Activated CD4-positive, alpha-beta T cell treated with anti-CD3 and anti-CD28 coated beads, Interleukin-2, Interleukin-4, amounts not matched to agents 100 ng/mL and 50 ng/mL, durations not matched to agents 16 hours and 8 hours (primary cell): ENCODE measurements at places on chromosomes 3 and 15.
A peak's percentile ranks its signal among the peaks of the same experiment; 100 is the strongest.

- no peak for DNase-seq
These were observed 154.5 kb downstream of the STT3B start for GRCh38 chr3:31687020-31687802.

- no peak for DNase-seq
These were observed 41.5 kb upstream of the MFGE8 start for GRCh38 chr15:88954431-88955277.

DNA sequence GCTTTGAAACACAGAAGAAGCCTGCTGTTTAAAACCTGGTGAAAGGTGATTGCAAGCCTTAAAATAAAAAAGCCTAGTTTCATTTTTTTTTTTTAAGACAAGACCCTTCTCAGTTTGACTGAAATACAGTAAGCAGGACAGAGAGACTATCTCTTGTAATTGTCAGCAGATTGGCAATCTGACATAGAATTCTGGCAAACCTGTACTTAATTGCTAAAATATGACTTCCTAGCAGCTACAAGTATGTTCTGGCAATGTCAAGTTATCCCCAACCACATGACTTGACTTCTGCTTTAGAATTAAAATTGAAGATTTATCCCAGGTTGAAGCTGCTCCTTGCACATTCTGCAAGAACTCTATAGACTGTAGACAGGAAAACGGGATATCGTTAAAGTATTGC lies 232.8 kb upstream of the NR2F2 start:
- DNase-seq: no peak

- no peak for DNase-seq
These were observed 29.9 kb upstream of the MRPL3 start for GRCh38 chr3:131532645-131533044.

DNA sequence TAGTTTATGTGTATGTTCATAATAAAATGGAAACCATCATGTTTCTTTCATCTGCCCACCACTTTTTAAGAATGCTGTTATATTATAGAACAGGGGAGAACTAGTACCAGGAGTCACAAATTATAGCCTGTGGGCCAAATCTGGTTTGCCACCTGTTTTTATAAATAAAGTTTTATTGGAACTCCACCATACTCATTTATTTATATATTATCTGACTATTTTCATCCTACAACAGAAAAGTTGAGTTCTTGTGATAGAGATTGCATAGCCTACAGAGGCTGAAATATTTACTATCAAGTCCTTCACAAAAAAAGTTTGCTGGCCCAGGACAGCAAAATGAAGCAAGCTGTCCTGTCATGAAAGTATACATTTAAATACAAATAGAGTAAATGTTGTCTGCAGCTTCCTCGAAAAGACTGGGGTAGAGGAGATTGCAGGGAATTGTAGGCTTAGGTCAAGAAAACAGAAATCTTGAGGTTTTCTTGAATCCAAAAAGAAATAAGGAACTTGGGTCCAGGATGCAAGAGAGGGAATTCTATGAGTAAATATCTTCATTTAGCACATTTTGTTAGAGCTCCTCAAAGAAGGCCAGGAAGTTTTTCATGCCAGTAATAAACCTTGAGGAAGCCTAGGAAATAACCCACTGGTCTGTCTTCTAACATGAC lies 41.1 kb downstream of the FILIP1L start:
- DNase-seq: no peak

DNA sequence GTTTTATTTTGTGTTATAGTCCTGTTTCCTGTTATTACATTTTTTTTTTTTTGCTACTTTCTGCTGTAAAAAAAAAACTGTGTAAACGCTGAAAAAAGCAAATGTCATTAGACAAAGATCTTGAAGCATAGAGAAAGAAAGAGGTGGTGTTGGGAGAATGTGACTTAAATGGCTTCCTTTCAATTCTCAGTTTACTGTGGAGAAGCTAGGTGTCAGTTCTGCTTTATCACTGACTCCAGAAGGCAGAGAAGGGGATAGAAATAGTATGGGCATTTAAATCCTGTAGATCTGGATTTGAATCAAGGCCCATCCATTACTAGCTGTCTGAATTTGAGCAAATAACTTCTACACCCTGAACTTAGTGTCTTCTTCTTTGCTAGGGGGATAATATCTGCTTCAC lies 23.0 kb downstream of the PPM1L start:
- DNase-seq: no peak

- DNase-seq: no peak
These were observed 2.0 kb upstream of the SLC24A1 start for GRCh38 chr15:65619626-65620290.

GRCh38 chr3:20047976-20048883 lies 8.0 kb downstream of the KAT2B start:
- no peak for DNase-seq

- no peak for DNase-seq
These were observed 11.6 kb downstream of the THBS1 start for GRCh38 chr15:39592500-39592899.

DNA sequence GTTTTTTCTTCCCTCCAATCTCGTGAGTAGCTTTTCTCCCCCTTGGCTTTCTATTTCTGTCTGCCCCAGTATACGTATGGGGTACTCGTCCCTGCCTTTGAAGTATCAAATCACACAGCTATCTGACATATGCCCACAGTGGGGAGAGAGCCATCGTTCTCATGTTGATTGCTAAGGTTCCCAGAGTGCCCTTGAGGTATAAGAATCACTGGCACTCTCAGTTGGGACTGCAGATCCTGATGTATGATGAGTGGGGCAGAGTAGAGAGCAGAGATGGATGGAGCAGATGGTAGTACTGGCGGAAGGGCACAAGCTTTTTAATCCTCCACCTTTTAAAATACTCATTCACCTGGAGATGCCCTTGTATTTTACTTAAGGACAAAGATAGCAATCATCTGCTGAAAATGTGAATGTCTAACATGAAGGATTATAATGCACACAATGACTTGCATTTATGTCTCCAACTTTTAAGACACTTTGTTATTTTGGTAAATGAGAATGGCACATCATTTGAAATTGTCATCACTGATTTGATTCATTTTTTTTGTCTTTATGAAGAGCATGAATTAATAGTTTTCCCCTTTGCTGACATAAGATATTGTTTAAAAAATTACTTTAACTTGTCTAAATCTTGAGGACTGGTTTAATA lies 239.6 kb downstream of the NR1D2 start:
- DNase-seq: no peak

DNA sequence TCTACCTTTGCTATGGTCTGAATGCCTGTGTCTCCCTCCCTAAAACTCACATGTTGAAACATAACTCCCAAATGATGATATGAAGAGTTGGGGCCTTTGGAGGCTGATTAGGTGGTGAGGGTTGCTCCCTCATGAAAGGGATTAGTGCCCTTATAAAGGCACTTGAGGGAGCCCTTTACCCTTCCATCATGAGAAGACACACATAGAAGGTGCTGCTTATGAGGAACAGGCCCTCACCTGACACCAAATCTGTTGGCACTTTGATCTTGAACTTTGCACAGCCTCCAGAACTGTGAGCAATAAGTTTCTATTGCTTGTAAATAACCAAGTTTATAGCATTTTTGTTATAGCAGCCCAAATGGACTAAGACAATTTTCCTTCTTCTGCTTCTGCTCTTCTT lies 76.2 kb upstream of the ADAMTS9 start:
- DNase-seq: no peak

DNA sequence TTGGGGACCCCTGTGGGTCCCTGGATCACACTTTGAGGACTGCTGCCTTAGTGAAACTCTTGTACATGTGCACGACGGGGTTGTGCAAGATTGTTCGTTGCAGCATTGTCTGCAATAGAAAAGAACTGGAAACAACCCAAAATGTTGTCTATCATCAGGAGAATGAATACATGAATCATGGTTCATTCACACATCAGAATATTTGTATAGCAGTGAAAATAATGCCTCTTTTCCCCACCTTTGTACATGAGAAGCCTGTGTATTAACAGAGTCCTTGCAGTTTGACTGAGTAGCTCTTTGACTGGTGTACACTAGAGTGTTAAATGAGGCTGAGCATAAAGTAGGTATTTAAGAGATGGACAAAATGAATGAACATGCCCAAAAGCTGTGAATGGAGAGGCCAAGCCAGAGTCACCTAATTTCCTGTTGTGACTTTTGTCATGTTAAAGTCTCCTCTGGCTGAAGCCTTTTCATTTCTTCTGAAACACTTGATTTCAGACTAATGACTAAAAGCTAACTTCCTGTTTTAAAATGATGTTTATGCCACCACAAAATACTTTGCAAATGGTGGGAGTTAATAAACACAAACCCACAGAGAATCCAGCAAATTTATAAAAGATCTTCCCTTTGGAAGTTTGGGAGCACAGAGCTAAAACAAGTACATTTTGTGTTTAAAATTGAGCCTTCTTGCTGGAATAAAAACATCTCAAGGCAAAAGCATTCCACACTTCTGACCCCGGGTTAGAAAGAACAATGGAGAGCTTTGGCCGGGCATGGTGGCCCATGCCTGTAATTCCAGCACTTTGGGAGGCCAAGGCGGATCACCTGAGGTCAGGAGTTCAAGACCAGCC lies 20.6 kb upstream of the USP3 start:
- DNase-seq: peak; percentile 75

DNA sequence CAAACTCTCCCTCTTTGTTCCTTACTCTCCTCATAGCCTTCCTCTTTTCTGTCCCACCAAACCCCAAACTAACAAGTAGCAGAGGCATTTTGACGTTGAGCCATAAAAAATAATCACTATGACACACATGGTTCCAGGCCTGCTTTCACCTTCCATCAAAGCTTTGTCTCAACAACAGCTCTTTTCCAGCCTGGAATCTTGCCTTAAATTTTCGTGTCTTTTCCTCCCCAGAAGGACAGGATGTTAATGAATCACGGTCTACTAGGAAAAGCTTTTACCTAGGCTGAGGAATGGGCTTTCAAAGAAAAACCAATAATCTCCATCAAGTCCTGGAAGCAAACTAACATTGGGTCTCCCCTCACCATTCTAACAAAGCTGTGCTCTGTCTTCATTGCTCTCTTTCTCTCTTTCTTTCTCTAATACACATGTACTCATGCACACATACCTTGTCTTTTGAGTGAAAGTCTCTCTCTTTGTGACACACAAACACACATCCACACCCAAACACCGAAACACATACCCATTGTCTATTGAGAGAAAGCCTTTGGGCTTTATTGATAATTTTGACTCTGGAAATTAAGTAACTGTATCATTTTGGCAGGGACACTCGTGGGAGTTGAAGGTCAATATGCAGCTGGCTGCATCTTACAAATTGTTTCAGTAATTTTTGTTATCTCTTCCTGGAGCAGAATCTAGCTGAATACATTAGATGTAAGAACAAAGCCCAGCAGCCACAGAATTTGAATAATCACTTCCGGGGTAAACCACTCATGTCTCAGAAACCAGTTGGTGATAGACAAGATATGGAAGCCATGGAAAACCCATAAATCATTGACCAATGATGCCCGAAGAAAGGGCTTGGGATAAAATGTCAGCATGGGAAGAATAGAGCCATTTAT lies 107.4 kb upstream of the SLC4A7 start:
- peak; percentile 64 for DNase-seq

- DNase-seq: no peak
These were observed 63.4 kb downstream of the EOMES start for GRCh38 chr3:27658741-27659140.

- no peak for DNase-seq
These were observed 304.3 kb downstream of the TLE3 start for GRCh38 chr15:69793431-69793780.

- no peak for DNase-seq
These were observed 78.8 kb downstream of the BFSP2 start for GRCh38 chr3:133478624-133479023.

- peak; percentile 16 for DNase-seq
These were observed 172.4 kb upstream of the TOPAZ1 start for GRCh38 chr3:44069276-44069675.

DNA sequence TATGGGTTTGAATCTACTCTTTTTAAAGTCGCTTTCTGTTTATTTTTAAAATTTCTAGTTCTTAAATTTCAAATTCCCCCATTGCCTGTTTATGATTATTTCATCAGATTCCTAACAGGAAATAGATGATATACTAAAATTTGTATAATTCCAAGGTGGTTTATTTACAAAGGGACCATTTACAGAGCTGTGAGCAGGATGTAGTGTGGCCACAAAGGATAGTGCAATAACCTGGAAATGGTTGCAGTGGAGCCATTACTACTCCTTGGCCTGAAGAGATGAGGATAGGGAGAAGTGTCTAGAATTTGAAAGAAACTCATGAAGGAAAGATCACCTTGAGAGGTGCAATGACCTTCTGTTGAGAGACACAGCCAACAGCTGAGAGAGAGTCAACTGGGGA lies 58.5 kb upstream of the AP4E1 start:
- DNase-seq: no peak

- DNase-seq: no peak
These were observed 8.2 kb downstream of the TMOD2 start for GRCh38 chr15:51759557-51760070.

- DNase-seq: no peak
These were observed 1050.2 kb downstream of the AGBL1 start for GRCh38 chr15:87129916-87130315.

DNA sequence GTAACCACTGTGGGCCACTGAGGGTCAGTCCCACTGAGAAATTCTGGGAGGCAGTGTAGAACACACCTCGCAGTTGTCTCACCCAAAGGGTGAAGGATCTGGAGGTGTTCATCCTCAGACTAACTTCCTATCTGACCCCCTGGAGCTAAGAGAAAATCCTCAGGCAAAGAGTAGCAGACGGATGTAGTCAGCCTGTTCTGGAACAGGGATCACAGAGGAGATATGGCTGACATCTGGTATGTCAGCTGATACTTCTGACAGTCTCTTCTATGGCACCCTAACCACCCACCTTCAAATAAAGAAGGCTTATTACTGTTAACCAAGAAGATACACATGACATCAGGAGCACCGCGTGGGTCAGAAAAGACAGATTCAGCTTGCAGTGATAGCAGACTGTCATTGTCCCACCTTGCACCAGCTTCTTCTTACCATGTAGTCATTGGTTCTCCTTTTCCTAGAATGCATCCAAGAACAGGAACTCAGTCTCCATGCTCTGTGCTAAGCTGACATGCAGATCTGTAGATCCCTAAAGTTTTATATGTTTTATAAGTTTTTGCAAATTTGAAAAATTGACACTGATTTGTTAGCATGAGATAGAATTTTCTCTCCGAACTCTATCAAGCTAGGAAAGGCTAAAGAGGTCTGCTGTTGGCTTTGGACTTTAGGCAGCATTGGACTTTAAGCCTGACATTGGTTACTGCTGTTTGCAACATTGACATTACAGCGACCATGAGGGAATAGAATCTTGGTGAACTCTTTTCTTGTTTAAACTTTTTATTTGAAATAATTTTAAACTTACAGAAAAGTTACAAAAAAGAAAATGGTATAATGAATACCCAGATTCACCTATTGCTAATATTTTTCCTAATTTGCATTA lies 60.4 kb downstream of the KBTBD12 start:
- DNase-seq: no peak

DNA sequence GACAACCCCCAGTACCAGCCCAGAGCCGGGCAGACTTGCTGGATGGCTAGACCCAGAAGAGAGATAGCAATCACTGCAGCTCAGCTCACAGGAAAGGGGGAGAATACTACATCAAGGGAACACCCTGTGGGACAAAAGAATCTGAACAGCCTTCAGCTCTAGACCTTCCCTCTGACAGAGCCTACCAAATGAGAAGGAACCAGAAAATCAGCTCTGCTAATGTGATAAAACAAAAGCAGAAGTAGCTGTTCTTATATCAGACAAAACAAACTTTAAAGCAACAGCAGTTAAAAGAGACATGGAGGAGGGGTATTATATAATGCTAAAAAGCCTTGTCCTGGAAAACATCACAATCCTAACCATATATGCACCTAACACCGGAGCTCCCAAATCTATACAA lies 283.3 kb downstream of the KLF13 start:
- no peak for DNase-seq

- no peak for DNase-seq
These were observed 23.3 kb downstream of the CCDC13 start for GRCh38 chr3:42749753-42750231.
